ENCODE measurements at places on chromosomes 5 and 9.

- no peak for DNase-seq
Measured at GRCh38 chr9:136701668-136702053, 10.7 kb upstream of the DIPK1B start.

DNA sequence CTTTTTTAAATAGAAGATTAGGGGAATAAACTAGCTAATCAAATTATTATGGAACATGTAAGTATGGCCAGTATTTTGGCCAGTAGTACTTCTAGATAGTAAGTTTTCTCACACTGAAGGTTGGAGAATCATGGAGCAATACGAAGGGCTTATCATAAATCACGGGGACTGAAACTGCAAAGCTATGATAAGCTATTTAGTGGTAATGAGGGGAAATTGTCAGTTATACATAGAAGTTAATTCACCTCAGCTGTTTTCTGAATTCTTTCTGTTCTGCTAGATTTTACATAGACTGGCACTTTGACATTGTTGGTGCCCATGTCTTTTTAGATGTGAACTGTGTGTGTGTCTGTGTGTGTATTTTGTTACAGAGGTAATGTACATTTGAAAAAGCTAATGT lies 34.5 kb upstream of the FAM151B start:
- DNase-seq, result no peak

GRCh38 chr5:149221326-149221725 lies 50.3 kb upstream of the AFAP1L1 start:
- no peak for DNase-seq

DNA sequence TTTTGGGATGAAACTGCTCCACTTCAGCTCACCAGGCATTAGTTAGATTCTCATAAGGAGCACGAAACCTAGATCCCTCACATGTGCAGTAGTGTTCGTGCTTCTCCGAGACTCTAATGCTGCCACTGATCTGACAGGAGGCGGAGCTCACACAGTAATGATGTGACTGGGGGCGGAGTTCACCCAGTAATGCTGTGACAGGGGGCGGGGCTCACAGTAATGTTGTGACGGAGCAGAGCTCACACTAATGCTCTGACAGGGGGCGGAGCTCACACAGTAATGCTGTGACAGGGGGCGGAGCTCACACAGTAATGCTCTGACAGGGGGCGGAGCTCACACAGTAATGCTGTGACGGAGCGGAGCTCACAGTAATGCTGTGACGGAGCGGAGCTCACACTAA lies 27.1 kb upstream of the LRRC14B start:
- DNase-seq, result no peak

GRCh38 chr5:34923694-34924461 lies 5.5 kb upstream of the DNAJC21 start:
- peak; percentile 83 for DNase-seq

- no peak for DNase-seq
Measured at GRCh38 chr5:106171132-106171531, 1499.6 kb downstream of the EFNA5 start.
